Neural progenitor cell (in vitro differentiated cells): ENCODE measurements at places on chromosomes 5 and 9. TPM values are rescaled to one million over a fixed set of nuclear protein-coding genes. Genes with fewer than 3 reads are reported as not detected.

- DNase-seq, result no peak
- no peaks in the 10 kb centered on the region for H3K4me1 ChIP-seq
- H3K27ac ChIP-seq, result no peak overlapping the region
- no peaks in the 10 kb centered on the region for H3K27me3 ChIP-seq
- H3K4me3 ChIP-seq, result no peak overlapping the region
- H3K36me3 ChIP-seq, result no peaks in the 10 kb centered on the region
Measured at GRCh38 chr5:131256507-131256823, 7.4 kb upstream of the CDC42SE2 start.

DNA sequence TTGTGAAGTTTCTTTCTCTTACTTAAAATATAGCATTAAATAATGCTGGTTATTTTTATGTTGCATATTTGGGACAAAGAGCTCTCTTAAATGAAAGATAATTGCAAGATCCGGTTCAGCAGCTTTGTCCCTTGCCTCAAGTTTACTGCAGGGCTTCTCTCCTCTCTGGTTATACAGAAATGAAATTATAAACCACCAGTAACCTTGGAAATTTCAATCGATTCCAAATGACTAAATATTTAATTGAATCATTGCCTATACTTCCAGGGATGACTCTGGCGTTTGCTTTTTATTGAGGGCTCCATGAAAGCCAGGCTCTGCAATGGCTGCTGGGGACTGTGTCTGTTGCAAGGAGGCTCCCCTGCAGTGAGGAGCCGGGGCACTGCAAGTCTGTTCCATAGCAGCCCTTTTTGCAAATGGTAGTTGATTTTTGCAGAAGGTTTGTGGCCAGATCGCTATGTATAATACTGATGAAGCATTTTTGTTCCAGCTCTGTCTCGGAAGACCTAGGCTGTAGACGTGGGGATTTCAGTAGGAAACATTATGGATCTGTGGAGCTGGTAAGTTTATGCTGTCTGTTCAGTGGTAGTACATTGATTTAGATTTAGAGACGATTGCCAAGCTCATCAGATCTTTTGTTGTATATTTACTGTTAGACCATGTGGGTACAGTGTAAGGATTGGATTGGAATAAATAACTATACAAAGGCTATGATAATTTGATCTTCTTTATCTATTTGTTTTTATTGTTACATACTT is at the start of gene GARNL3:
TSS of gene GARNL3 (plus strand) at position 313 of the 758 bp plus-strand sequence. CDS start at position 417, 104 bp downstream.
- H3K27ac ChIP-seq, result no peak within 1 kb of the TSS
- peak; percentile 46 for DNase-seq
- H3K27me3 ChIP-seq, result no peaks in the 10 kb centered on the region
- no peaks in the 10 kb centered on the region for H3K36me3 ChIP-seq
- no peak within 1 kb of the TSS for H3K4me3 ChIP-seq
- H3K4me1 ChIP-seq, result peaks cover 9% of the 10 kb centered on the region

The TEK gene
- total RNA-seq, result 12.3 and 14.6 TPM in 2 replicates

DNA sequence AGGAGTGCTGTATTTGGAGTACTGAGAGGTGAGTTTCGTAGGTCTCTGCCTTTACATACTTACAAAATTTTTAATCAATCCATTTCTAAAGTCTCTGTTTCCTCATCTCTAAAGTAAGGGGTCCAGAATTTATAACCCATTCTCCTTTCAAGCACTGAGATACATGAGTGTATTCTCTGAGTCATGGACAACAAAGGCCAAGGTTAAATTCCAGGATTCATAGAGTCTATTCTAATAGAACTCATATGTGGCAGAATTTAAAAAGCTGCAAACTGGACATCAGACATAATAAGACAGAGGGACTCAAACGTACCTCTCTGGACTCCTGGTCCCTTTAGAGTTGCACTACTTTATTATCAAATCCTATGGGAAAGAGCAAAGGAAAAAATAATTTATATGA is 112.5 kb upstream of the SLIT3 start:
- H3K4me3 ChIP-seq, result no peak overlapping the region
- no peaks in the 10 kb centered on the region for H3K36me3 ChIP-seq
- no peaks in the 10 kb centered on the region for H3K27me3 ChIP-seq
- H3K4me1 ChIP-seq, result peaks cover 7% of the 10 kb centered on the region
- DNase-seq, result no peak

DNA sequence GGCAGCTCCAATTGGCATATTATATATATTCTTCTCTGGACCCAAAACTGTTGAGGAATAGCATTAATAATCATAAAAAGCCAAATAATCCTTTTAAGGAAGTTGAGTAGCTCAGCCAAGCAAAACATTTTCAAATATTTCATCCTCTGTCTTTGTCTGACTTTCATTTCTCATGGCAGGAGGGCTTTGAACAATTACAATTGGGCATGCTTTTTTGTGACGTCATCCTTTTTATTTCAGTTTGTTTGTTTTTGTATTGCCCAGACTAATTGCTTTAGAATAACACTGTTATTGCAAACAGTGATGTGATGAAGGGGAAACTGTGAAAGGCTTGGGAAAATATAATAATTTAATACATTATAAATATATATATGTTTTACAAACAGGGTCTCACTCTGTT is 65.2 kb upstream of the MAP1B start:
- no peak overlapping the region for H3K4me3 ChIP-seq
- no peak overlapping the region for H3K27ac ChIP-seq
- peaks cover 31% of the 10 kb centered on the region for H3K4me1 ChIP-seq
- no peak for DNase-seq

The ARL14EPL gene
- not detected in 2 replicates for total RNA-seq

The CARTPT gene
- not detected in 2 replicates for total RNA-seq

- H3K27ac ChIP-seq, result no peak overlapping the region
- no peak for DNase-seq
- H3K27me3 ChIP-seq, result no peaks in the 10 kb centered on the region
- H3K36me3 ChIP-seq, result peaks cover 3% of the 10 kb centered on the region
Measured at GRCh38 chr5:149489605-149490037, 61.6 kb downstream of the CSNK1A1 start.
